ENCODE measurements at places on chromosomes 4 and X. TPM values are rescaled to one million over a fixed set of nuclear protein-coding genes. Genes with fewer than 3 reads are reported as not detected.

PCDH7 gene
- 293 TPM for total RNA-seq

PWWP3B gene
- not detected for total RNA-seq

GPR119 gene
- total RNA-seq: not detected

USP26 gene
- not detected for total RNA-seq

ARX gene
- total RNA-seq: not detected

RAP2C gene
- total RNA-seq: 13.7 TPM

F8A2 gene
- total RNA-seq: not detected

GAGE12H gene
- total RNA-seq: not detected

BGN gene
- total RNA-seq: 24.4 TPM

PDE6B gene
- 5.5 TPM for total RNA-seq

DNA sequence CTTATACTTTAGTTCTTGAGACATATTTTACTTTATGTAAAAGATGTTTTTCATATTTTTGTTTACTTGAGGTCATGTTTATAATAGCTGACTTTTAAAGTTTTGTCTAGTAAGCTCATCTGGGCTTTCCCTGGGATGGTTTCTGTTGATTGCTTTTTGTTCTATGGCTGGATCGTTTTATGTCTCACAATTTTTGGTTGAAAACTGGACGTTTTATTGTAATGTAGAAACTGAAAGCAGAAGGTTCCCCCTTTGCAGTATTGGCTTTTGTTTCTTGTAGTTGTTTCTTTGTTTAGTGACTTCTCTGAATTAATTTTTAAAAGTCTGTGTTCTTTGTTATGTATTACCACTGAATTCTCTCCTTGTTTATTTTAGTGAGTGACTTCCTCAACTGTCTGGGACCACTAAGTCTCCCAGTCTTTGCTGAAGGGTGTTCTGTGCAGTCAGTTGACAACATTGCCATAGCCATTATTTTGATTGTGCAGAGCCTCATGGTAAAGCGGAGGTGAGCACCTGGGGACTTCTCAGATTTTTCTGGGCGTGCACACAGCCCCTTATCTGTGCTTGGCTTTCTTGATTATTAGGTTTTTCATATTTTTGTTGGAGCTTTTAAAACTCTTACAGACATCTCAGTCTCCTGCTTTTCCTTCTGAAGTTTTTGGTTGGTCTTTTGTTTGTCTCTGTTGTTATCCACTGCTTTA, 31.0 kb downstream of the KDM6A start:
- no peak for DNase-seq

GRCh38 chr4:149716728-149717127, 98.9 kb downstream of the IQCM start:
- DNase-seq: no peak

- no peak for DNase-seq
Observed at GRCh38 chr4:92235731-92236130, 68.0 kb upstream of the GRID2 start.

DNA sequence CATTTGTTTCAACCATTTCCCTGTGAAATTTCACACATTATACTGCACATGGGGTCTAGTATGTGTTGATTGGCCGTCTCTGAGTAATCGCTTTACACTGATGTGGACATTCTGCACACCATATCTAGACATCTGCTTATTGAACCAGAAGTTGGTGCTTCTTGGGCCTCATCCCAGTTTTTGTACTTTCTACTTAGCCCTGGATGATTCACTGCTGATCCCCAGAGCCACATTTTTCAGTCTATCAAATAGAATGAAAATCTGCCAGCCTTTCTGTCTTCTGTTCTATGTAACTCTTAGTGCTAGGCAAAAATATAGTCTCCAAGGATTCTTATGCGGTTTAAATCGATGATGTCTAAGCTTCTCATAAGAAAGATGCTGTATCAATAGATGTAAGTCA, 40.5 kb upstream of the RELL1 start:
- DNase-seq: no peak

DNA sequence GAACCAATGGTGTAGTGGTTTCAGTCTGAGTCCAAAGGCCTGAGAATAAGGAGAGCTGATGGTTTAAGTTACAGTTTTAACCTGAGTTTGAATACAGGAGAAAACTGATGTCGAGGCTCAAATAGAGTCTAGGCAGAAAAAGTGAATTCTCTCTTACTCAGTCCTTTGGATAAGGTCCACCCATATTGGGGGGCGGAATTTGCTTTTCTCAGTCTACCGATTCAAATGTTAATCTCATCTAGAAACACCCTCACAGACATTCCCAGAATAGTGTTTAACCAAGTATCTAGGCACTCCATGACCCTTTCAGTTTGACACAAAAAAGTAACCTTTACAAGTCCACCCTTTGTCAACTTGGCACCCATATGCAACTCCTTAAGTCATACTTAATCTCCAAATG, 216.0 kb downstream of the GRID2 start:
- DNase-seq: no peak

- DNase-seq: no peak
Observed at GRCh38 chr4:681736-682451, 7.1 kb downstream of the SLC49A3 start.

DNA sequence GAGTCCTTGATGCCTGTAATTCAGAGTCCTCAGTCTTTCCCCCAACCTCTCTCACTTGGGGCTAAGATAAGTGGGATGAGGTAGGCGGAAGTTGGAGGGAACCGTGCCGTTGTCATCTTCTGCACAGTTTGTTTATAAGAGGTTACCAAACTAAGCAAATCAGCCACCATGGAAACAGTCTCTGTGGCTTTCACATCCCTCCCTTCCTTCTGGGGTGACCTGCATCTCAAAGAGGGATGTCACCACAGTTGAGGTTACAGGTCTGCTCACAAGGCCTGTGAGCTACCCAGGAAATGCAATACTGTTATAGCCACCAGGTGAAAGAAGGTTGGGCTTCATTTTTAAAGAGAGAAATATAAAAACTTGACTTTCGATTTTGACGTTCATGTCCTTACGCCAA, 26.3 kb downstream of the RTL5 start:
- DNase-seq: no peak

GRCh38 chr4:158443731-158444130, 78.0 kb upstream of the RXFP1 start:
- DNase-seq: no peak

- DNase-seq: no peak
Observed at GRCh38 chrX:100931218-100931924, 2.7 kb upstream of the XKRX start.

GRCh38 chr4:156553659-156554058, 417.9 kb downstream of the PDGFC start:
- no peak for DNase-seq

DNA sequence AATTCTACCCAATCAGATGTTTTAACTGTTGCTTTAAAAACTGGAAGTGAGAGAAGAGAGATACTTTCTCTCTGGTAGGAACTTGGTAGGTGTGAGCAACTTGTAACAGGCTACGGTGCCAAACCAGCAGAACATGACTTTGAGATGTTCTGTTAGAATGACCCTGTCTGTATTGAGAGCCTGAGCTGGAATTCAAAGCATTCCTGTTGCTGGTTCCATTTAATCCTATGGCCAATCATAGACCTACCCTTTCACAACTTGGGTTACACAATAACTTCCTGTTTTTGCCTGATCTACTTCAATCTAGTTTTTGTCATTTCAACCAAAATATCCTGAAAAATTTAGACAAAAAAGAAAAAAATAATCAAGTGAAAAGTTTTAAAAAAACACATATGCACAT, 1.7 kb upstream of the PRRG1 start:
- no peak for DNase-seq

DNA sequence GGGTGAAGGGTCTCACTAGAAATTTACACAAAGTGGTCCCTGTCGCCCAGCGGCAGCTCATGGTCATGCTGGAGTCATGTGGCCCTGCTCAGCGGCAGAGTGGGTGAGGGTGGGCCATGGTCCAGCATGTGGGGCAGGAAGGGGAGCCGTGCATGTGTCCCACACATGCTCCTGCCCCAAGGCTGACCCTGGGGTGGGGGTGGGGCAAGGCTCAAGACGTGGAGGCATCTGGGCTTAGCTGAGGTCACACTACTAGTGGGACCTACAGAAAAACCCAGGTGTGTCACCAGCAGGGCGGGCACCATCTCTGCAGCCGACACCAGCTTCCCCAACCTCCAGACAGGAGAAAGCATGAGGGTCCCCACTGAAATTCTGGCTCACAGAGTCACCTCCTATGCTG, 42.4 kb downstream of the EVC start:
- DNase-seq: no peak

GRCh38 chr4:1093391-1094335, 19.7 kb downstream of the RNF212 start:
- no peak for DNase-seq

DNA sequence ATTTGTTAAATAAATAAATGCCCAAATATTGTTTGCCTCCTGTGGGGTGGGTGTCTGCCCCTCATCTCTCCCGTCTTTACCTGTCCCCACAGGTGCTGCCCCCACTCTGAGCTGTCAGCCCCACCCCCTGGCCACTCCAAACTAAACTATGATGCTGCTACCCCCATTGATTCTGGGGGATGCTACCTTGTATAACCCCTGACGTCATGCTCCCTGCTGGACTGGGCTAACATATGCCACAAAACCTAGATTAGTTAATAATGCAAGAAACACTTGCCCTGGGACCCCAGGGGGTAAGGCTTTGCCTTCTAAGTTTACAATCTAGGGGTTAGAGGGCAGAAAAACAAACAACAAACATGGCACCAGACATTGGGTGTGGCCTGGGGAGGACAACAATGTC, 58.6 kb downstream of the MSX1 start:
- no peak for DNase-seq
